ENCODE measurements at places on chromosomes 4 and X.
A peak's percentile ranks its signal among the peaks of the same experiment; 100 is the strongest.

DNA sequence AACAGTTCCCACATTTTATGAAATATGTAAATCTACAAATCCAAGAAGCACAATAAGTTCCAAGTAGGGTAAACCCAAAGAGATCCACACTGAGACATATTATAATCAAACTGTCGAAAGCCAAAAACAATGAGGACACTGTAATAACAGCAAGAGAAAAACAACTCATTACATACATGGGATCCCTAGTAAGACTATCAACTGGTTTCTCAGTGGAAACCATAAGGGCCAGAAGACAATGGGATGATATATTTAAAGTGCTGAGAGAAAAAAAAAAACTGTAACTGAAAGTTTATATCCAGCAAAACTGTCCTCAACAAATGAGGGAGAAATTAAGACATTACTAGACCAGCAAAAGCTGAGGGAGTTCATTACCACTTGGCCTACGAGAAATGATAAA lies 34.7 kb downstream of the GLRA2 start:
- no peak for DNase-seq

DNA sequence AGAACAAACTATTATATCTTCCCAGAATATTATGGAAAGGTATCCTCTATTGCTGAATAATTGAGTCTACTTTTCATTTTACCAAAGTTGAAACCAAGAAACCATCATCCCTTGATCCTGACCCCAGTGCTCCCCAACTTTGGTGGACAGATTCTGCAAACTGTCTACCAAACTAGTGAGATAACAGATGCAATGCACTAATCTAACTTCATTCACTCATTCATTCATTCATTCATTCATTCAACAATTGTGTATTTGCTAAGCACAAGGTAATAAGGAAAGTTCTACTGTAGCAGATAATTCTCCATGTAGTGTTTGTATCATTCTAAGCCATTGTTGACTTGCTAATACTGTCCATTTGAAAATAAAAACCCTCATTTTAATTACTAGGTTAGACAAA lies 150.6 kb downstream of the UNC5C start:
- no peak for DNase-seq

GRCh38 chr4:85555206-85555605 lies 80.3 kb downstream of the ARHGAP24 start:
- DNase-seq: no peak

DNA sequence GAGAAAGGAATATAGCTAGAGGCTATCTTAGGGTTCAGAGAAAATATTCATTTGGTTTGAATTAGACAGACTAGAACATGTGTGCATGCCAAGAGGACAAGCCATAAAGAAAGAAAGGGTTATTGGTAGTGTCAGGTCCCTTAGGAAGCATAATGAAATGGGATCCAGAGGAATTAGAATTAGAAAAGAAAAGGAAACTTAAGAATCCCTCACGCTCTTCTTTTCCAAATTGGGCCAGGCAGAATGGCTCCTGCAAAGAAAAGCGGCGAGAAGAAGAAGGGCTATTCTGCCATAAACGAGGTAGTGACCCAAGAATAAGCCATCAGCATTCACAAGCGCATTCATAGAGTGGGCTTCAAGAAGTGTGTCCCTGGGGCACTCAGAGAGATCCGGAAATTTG lies 4.9 kb upstream of the ABCG2 start:
- DNase-seq: no peak

- DNase-seq: no peak
Measured at GRCh38 chrX:99653352-99653751, 756.7 kb downstream of the PCDH19 start.

GRCh38 chrX:42220083-42220482 lies 296.7 kb upstream of the CASK start:
- DNase-seq: no peak

GRCh38 chr4:10336471-10336870 lies 120.8 kb downstream of the ZNF518B start:
- peak; percentile 7 for DNase-seq

DNA sequence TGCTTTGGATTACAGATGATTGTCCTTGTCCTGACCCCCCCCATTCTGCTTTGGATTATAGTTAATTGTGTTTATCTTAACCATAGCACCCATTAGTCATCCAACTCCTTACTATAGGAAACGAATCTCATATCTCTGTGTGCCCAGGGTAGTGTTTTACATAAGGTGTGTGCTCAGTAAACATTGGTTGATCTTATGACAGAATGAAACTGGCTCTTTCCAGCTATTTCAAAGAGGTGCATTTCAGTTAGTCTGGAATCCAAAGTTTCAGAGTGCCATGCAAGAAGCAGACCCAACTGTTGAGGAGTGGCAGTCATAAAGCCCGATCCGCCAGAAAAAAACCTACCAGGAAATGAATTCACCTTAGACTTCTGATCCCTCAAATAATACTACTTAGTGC lies 14.7 kb downstream of the TRIM2 start:
- DNase-seq: no peak

DNA sequence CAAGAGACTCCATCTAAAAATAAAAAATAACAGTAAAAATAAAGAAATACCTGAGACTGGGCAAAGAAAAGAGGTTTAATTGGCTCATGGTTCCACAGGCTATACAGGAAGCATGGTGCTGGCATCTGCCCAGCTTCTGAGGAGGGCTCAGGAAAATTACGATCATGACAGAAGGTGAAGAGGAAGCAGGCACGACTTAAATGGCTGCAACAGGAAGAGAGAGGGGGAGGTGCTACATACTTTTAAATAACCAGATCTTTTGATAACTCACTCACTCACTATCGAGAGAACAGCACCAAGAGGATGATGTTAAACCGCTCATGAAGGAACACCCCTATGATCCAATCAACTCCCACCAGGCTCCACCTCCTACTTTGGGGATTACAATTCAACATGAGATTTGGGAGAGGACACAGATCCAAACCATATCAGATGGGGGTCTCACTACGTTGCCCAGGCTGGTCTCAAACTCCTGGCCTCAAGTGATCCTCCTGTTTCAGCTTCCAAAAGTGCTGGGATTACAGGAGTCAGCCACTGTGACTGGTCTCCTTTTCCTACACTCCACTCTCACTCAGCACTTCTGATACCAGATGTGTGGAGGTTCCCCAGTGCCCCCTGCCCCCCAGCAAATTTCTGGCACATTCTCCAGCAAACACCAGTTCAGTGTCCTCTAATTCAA lies 11.9 kb upstream of the ZNF157 start:
- no peak for DNase-seq

GRCh38 chr4:176256921-176257320 lies 12.1 kb downstream of the ASB5 start:
- DNase-seq: no peak

- no peak for DNase-seq
Measured at GRCh38 chrX:3293251-3293650, 53.2 kb downstream of the MXRA5 start.

DNA sequence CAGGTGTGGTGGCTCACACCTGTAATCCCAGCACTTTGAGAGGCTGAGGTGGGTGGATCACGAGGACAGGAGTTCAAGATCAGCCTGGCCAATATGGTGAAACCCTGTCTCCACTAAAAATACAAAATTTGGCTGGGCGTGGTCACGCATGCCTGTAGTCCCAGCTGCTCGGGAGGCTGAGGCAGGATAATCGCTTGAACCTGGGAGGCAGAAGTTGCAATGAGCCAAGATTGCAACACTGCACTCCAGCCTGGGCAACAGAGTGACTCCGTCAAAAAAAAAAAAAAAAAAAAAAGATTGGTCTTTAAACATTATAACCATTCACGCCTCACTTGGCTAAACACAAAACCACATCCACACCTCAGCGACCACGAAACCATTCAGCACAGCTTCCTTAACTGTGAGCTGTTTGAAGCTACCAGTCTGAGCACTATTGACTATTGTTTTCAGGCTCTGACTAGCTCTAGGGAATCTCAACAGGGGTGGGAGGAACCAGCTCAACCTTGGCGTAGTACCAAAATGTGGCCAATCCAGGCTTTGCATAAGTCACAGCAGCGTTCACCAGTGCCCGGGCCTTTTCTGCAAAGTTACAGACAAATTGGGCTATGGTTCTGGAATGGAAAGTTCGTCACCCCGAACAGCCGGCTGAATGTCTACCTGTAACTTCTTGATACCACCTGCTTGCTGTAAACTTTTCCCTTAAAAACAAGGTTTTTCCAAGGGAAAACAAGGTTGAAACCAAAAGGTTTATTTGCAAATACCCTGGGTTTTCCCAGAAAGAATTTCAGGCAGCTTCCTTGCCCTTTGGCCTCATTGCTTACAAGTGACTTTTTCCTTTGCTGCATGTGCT lies 73.6 kb upstream of the DHX15 start:
- DNase-seq: peak; percentile 27

- DNase-seq: no peak
Measured at GRCh38 chr4:80788798-80789197, 241.7 kb upstream of the BMP3 start.

DNA sequence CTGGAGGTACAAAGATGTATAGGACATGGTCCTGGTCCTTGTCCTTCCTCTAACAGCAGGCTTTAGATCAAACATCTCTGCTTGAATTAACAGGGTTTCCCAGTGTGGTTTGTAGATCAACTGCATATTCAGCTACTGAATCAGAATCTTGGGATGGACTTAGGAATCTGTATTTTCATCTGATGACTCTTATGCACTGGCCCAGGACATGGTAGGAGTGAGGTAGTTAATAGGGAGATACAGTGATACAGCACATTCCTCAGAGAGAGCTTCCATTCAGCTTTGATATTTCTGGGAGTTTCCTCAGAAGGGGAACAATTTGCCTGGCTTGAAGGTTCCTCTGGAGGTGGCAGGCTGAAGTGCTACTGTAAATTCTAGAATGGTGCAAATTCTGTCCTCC lies 203.1 kb downstream of the LARP7 start:
- peak; percentile 55 for DNase-seq

- no peak for DNase-seq
Measured at GRCh38 chr4:16056681-16057385, 27.0 kb downstream of the PROM1 start.

DNA sequence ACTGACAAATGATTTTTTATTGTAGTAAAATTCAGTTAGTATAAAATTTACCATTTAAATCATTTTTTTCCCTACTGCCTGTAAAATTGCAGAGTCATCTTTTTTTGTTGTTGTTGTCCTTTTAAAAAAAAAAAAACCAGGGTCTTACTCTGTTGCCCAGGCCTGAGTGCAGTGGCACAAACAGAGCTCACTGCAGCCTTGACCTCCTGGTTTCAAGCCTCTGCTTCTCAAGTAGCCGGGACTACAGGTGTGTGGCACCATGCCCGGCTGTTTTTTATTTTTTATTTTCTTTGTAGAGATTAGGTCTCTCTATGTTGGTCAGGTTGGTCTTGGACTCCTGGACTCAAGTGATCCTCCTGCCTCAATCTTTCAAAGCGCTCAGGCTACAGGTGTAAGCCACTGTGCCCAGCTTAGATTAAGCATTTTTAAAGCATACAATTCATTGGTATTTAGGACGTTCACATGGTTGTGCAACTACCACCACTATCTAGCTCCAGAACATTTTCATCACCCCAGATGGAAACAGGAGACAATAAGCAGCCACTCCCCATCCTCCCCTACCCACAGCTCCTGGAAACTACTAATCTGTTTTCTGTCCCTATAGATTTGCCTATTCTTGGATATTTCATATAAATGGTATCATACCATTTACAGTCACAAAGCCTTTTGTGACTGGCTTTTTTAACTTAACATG lies 59.7 kb upstream of the PGRMC2 start:
- DNase-seq: no peak

- no peak for DNase-seq
Measured at GRCh38 chr4:68466751-68467150, 19.5 kb downstream of the TMPRSS11E start.

- peak; percentile 35 for DNase-seq
Measured at GRCh38 chr4:158176108-158176507, 3.3 kb upstream of the GASK1B start.

DNA sequence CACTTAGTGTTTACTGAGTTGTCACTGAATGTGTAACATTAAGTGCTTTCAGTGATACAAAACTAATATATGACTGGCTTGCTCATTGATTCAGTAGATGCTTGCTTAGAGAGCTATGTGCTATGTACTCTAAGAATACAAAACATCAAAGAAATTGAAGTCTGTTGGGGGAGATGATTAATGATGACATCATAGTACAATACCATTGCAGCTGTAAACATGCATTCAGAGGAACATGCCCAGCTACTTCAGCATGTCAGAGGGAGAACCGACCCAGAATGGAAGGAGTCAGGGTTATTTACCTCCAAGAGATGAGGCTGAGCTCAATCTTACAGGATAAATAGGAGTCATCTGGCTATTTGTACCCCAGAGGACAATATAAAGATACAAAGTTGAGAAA lies 290.8 kb downstream of the TENM3 start:
- no peak for DNase-seq

DNA sequence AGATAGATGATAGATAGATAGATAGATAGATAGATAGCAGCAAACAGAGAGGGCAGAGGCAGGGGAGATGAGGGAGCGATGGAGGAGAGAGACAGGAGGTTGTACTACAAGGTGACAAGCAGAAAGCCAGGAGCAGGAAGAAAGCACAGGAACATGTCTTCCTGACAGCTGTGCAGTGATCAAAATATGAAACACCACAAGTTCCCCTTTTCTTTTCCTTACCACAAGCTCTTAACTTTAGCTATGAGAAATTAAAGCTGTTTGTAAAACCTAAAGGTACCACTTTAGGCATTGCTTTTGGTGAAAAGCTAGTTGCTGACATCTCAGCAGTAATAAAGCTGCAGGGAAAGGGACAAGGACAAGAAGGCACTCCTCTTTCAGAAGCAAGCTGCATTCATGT lies 9.1 kb upstream of the MAGED4B start:
- DNase-seq: no peak

DNA sequence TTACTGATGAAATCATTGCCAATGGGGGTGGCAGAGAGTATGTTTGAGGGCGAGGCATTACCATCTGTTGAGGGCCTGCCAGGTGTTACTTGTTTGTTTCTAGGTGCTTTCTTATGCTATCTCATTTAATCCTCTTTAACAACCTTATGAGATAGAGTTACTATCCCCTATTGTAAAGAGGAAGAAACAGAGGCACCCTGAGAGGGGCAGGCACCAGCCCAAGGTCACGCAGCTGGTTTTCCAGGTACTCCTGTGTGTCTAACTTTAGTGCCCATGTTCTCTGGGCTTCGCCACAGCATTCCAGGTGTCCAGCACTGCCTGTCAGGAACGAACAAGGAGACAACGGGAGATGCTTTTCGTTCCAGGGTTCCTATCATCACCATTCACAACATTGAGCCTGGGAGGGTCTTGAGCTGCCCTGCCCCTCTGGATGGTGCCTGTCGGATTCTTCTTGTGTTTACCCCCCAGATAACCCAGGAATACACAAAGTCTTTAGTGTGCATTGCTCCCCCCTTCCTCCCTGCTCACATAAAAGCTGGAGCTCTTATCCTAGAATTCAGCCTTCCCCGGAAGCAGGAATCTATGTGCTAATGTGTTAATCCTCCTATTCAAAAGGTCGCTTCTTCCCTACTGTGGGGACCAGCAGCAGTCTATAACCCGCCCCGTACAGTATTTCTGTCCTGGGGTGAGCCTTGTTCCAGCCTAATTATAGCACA lies 24.9 kb upstream of the GPC4 start:
- DNase-seq: no peak

- no peak for DNase-seq
Measured at GRCh38 chr4:143438710-143439109, 74.8 kb upstream of the SMARCA5 start.

- DNase-seq: no peak
Measured at GRCh38 chr4:165738571-165738970, 134.5 kb upstream of the TLL1 start.

All from AG08396 (cell line).